ENCODE measurements at places on chromosomes 4 and X.

DNA sequence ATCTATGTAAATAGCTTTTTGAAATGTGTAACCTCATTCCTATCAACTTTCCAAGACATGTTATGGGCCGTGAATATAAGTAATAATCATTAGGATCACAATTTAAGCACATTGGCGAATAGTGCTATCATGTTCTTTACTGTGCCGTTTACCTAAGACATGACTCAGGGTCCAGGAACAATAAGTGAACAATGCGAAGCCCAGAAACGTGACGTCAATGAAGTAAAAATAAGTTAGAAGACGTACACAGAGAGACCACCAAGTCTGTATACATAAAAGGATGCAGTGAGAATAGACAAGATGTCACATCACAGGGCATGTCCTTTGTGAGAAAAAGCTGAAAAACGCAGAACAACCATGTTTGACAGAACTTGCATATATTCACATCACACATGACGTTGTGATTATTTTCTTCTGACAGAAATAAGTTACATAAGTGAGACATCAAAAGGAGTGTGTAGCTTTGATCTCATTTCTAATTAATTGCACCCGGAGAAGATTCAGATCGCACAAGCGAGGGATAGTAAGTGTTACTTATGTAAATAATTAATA is 49.4 kb upstream of the FAT1 start:
- no peak for DNase-seq

DNA sequence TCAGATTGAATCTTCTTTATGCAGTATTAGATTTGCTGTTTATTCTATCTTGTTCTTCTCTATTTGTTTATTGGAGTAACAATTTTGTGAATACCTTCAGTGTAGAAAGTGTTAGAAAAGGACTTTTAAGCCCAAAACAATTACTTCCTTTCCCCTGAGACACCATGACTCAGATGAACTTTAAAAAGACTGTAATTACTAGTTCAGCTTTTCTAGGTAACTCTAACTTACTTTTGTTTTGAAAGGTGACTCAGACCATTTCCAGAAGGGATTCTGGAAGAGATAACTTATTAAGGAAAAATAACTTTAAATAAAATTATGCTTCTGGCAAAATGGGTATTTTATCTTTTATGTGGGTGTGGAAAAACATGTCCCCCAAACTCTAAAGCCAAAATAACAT is 561.5 kb upstream of the PCDH10 start:
- DNase-seq = no peak

GRCh38 chr4:101993002-101993841 is 202.7 kb downstream of the BANK1 start:
- no peak for DNase-seq

GRCh38 chrX:39115166-39115565 is 313.9 kb downstream of the MID1IP1 start:
- no peak for DNase-seq

DNA sequence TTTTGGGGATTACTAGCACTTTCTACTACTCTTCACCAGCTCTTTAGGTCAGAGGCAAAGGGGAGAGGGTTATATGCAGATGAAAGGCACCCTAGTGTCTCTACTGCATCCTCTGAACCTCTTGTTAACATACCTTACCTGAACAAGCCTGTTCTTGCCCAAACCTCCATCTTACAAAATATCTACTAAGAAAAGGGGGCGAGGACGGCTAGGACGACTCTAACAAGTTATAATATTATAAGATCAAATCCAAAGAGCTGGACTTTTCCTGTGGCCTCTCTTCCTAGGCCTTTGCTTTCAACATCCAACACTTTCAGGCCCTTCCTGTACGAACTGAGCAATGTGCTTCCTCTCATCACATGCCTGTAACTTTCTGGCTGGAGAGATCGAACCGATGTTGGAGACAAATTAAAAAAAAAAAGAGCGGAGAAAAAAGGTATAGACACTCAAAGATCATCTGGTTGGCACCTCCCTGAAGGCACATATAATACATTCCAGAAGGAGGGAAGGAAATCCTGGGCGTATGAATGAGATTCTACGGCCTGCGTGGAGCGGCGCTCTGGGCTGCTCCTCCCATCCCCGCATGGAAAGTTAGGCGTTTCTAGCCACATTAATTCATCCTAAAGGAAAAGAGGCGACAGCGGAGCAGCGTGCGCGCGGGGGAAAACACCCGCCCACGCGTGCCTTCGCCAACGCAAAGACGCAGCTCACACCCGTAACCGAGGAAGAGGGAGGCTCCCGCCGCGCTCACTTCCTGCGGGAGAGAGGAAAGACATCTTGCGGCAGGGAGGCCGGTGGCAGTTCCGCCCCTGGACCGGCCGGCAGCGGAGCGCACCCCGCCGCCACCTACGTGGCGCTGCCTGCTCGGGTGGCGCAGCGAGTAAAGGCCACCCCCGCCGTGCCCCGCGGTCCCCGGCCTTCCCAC is 808 bp downstream of the PRDM5 start:
- DNase-seq = peak; percentile 7

DNA sequence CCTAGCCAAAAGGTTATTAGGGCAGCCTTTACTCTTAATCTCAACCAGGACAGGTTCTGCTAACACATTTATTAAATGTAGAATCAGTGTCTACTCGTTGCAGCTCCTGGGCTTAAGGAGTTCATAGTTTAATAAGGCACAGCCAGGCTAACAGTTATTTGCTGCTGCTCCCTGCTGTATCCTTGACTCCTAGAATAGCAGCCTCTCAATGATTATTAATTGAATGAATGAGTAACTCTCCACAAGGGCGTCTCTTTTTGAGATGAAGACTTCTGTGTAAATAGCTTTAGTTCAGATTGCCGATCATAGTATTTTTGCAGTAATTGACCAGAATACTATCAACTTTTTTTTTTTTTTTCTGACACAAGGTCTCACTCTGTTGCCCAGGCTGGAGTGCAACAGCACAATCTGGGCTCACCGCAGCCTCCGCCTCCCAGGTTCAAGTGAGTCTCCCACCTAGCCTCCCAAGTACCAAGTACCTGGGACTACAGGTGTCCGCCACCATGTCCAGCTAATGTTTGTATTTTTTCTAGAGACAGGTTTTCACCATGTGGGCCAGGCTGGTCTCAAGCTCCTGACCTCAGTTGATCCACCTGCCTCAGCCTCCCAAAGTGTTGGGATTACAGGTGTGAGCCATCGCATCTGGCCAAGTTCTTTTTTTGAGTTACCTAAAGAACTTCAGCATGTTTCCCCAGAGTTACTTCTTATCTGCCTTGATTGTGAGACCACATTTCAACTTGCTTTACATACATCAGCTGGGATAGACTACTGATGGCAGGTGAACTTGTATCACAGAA is 2.9 kb downstream of the UGDH start:
- no peak for DNase-seq

DNA sequence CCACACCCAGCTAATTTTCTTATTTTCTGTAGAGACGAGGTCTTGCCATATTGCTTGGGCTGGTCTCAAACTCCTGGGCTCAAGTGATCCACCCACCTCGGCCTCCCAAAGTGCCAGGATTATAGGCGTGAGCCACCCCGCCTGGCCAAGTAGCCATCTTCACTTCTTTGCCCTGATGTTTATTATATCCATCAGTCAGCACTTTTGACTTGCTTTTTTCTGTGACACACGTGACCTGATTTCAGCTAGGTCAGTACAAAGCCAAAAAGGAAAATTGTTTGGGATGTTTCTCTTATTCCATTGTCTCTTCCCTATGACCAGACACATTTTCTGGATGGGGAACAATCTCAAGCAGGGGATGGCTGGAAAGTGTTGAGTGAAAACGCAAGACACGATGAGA is 45.3 kb upstream of the MID1 start:
- no peak for DNase-seq

GRCh38 chrX:68995386-68995779 is 166.6 kb downstream of the EFNB1 start:
- no peak for DNase-seq

- no peak for DNase-seq
Measured at GRCh38 chr4:99219072-99219471, at the start of gene ADH6. Gene ADH6, minus strand, starts transcription at chr4:99219246. Its CDS starts 94 bp downstream, at chr4:99219152.

DNA sequence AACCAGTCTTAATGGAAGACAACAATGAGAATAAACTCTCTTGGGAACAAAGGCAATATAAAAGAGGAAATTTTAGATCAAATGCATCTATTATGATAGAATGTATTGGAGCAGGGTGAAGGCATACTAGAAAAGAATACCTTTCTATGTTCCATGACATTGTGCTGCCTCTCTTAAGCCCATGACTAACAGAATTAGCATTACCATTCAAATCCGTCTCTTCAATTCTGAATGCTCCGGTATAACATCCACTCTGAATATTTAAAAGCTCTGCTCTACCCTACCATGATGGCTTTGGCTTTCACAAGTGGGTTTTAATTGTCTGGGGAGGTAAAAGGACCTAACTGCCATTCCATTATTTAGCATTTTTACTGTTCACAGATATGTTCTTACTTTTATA is 1878.4 kb downstream of the ARAP2 start:
- DNase-seq = no peak

DNA sequence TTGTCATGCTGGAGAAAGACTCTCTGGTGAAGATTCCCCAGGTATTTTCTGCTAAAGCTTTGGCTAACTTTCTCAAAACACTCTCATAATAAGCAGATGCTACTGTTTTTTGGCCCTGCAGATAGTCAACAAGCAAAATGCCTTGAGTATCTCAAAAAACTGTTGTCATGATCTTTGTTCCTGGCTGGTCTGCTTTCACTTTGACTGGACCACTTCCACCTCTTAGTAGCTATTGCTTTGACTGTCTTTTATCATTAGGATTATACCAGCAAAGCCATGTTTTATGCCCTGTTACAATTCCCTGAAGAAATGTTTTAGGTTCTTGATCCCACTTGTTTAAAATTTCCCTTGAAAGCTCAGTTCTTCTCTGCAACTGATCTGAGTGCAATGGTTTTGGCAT is 231.5 kb downstream of the SLC7A11 start:
- DNase-seq = no peak

- DNase-seq = no peak
Measured at GRCh38 chr4:83316459-83317165, 18.0 kb downstream of the HPSE start.

DNA sequence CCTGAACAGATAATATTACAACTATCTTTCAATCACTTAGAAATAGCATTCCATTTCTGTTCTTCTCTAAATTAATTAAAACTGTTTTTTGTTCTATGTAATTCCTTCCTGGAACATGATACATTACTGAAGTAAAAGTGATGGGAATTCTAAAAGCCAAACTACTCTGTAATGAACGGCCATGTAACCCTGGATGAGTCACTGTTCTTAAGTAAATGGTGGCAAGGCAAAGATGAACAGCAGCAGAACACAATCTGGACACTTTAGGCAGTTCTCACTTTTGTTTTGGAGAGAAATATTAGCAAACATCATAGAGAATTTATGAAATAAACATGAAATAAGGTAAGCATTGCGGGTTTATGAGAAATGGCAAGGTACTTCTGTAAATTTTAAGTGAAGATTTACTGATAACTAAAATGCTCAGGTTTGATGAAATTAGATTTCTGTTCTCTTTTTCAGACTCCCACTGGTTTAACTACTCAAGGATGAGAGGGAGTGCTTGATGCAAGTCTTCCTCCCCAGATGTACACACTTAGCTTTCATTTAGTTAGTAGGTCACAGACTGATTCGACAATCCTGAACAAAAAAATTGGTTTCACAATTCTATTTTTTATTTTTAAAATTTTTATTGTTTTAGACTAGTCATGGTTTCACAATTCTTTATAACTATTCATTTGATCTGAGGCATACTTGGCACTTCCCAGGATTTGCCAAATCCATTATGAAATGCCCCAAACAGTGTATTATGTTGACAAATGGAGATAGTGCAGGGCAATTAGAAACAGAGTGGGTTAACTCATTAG is 964 bp upstream of the GPR82 start:
- DNase-seq = no peak

DNA sequence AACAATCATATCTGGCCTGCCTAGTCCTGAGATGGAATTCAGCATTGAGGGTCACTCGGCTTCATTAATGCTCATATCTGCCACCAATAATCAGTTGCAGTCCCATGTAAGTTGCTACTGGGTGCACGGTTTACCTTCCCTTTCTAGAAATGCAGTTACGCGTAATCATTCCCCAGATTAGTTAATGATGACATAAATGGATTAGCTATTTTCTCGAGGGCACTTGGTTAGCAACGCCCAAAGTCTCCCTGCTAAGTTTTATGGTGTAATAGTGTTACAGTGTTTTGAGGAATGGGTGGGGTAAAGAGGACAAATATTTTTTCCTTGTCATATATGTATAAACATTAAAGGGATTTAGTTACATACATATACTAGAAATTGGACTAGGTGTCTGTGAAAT is 118.8 kb downstream of the MID1 start:
- no peak for DNase-seq

DNA sequence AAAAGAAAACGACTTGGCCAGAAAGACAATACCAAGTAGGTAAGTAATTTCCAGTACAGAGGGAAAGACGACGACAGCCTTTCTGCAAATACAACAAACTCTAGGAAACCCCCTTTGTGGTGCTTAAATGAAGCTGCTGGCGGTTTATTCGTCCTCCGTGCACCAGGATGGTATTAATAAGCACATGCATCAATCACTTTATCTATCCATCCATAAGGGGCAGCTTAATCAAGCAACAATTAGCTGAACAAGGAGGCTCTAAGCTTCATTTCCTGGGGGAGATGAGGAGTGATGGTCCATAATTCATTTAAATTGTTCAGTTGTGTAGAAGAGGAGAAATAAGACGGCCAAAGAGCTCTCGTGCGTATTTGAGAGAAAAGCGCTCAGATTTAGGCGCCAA is 26.2 kb downstream of the IRF2 start:
- DNase-seq = no peak

GRCh38 chr4:176150356-176150682 is 45.1 kb downstream of the SPATA4 start:
- DNase-seq = no peak

DNA sequence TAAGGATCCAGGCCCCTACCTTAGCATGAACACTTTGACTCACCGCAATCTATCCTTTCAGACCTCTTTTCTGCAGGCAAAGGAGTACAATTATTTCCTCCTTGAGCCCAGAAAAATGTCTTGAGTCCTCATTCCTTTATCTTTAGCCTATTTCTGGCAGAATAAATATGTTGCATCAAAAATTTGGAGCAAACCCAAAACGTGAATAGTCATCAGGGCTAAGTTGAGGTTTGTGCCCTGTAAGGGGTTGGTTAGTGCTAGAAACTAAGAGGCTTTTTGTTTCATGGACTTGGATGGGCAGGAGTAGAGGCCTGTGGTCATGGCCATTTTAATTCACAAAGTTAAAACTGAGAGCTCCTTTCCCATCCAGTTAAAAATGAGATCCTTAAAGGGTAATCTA is 460.3 kb downstream of the GBA3 start:
- DNase-seq = no peak

- no peak for DNase-seq
Measured at GRCh38 chr4:173009129-173009823, 159.3 kb upstream of the GALNT7 start.

DNA sequence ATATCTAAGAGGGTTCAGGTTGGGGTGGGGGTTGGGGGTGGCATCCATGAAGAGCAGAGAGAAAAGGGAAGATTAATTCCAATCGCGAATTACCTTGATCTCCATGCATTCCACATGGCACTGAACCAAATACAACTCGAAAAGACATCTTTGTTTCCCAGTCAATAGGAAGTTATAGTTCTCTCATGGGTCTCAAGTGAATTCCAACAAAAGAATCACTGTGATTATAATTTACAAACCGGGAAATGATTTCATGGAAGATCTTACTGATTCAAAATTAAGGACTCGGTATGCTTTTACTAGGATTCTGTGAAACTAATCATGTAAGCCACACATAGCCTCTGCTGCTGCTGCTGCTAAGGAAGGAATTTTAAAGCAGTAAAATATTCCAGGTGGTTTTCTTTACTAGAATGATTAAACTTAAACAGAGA is 26.6 kb upstream of the AMELX start:
- no peak for DNase-seq
